Activated CD4-positive, alpha-beta memory T cell treated with anti-CD3 and anti-CD28 coated beads, Interleukin-2, amount 10 ng/mL, durations not matched to agents 7 days and 5 days (primary cell): ENCODE measurements at places on chromosomes 7 and 10.

GRCh38 chr7:89073776-89074175 is 278.2 kb upstream of the TEX47 start:
- DNase-seq = no peak

DNA sequence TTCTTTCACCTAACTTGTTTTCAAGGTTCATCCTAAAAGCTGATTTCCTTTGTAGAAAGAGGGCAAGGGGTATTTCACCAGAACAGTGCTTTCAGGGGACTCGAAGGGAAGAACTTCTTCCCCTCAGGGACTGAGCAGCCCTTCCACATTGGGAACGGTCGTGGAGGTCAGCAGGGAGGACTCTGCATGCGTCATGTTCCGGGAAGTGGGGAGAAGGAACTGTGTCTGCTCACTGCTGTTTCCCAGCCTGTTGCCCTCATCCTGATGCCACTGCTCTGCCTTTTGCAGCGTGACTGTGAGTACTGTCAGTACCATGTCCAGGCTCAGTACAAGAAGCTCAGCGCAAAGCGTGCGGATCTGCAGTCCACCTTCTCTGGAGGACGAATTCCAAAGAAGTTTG is 27.2 kb downstream of the MCM10 start:
- DNase-seq = no peak

- DNase-seq = peak; percentile 18
Observed at GRCh38 chr10:117217196-117217761, 20.0 kb downstream of the KCNK18 start.

GRCh38 chr10:24926557-24926956 is 25.8 kb downstream of the PRTFDC1 start:
- DNase-seq = no peak

DNA sequence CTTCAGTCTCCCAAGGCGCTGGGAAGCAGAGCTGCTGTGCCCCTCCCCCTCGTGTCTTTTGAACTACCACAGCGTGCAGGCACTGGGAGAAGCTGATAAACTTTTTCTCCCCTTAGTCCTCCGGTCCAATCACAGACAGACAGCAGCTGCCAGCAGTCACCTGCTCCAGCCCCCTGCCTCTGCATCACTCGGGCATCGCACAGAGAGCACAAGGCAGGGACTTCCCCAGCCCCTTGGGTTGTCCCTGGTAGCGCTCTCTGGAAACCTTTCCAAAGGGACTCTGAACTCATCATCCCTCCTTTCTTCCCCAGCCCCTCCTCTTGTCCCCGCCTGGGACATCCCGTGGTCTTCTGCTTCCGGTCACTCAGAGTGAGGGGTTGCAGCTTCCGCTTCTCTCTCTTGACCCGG is 1.4 kb upstream of the NEUROG3 start:
- no peak for DNase-seq
